ENCODE measurements at places on chromosomes 1 and 21.

DNA sequence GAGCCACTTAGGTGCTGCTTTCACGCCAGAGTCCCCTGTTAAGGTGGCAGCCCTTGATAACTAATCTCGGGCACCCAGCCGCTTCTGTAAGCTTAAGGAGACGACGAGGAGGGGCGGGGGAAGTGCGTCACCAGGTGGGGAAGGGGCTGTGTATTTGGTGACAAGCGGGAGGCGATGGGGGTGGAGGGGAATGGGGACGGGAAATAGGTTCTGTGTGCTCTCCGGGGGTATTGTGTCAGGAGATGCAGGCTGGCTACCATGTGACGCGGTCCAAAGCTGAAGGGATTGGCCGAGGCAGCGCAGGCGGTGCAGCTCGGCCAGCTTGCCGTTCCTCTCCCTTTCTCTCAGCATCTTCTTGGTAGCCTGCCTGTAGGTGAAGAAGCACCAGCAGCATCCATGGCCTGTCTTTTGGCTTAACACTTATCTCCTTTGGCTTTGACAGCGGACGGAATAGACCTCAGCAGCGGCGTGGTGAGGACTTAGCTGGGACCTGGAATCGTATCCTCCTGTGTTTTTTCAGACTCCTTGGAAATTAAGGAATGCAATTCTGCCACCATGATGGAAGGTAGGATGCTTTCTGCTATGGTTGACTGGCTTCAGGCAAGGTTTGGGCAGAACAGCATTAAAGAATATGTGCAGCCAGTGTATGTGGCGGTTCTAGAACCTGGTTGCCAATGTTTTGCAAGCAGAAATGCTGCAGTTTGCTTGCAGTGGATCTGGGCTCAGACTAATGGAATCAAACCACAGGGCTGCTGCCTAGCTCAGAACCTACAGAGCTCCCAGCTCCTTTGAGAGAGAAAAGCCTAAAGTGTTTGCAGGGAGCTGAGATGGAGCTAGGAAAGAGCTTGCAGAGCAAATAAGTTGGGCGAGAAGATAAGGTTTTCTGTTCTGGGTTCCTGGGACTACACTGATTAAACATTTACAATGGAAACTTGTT, at the start of gene SGIP1:
Gene SGIP1, plus strand, starts transcription at position 350 of the 937 bp plus-strand sequence. Its CDS starts 206 bp downstream, at position 556.
- DNase-seq: peak; percentile 82

DNA sequence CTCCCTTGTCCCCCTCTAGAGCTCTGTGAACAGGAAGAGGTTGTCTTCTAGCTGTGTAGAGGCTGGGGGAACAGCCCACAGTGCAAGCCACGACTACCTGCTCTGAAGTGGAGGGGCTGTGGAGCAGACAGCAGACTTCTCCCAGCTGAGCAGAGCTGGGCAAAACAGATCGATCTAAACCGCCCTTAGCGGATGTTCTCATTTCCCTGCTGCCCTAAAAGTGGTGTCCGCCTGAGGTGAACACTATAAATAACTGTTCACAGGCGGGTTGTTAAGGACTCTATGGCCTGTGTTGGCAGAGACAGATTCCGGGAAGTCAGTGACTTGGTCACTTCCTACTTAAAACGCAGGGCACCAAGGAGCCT, 203.2 kb downstream of the RHOU start:
- DNase-seq: peak; percentile 47

GRCh38 chr1:23657659-23658275, 33.8 kb upstream of the RPL11 start:
- DNase-seq: no peak

DNA sequence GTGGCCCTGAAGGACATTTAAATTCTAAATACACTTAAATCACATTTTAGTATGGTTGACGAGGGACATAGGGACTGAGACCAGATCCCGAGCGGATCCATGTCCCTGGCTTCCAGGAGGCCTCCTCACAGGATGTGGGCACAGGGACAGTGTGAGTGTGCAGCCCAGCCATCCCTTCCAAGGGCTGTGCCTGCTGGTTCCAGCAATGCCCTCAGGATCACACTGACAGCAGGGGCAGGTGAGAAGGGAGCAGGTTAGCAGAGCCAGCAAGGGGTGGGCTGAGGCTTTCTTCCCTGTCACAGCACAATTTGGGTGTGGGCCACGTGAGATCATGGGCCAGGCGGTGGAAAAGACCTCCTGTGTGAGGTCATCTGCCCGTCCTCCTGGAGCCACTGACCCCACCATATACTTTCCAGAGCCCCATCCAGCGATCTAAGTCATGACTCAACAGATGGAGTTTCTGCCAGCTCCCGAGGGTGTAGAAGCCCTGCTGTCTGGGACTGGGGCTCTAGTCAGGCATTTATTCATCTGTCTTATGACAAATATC, 37.0 kb upstream of the PRSS38 start:
- DNase-seq: no peak

- no peak for DNase-seq
These were observed 5.6 kb upstream of the TFF3 start for GRCh38 chr21:42320791-42321190.

DNA sequence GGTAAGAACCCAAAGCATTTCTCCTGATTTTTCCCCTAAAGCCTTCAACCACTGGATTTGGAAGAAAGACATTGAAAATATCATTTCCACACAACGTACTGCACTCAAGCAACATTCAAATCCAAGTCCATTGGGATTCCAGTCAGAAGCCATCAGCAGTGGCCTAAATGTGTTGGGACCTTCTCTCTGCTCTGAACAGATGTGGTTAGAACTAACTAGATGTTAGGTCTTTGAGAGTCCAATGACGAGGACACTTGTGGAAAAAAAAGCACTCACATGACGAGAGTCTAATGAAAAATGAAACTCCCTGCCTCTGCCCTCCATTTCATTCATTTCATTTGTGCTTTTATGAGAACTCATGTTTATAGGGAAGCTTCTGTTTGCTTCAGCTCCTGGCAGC, 382.3 kb downstream of the SIPA1L2 start:
- DNase-seq: no peak

GRCh38 chr1:227785805-227786671, 29.4 kb upstream of the PRSS38 start:
- no peak for DNase-seq

- DNase-seq: no peak
These were observed 3.3 kb upstream of the UTP11 start for GRCh38 chr1:38009088-38009840.

- DNase-seq: peak; percentile 92
These were observed 7.1 kb downstream of the MYBPHL start for GRCh38 chr1:109299558-109300343.

DNA sequence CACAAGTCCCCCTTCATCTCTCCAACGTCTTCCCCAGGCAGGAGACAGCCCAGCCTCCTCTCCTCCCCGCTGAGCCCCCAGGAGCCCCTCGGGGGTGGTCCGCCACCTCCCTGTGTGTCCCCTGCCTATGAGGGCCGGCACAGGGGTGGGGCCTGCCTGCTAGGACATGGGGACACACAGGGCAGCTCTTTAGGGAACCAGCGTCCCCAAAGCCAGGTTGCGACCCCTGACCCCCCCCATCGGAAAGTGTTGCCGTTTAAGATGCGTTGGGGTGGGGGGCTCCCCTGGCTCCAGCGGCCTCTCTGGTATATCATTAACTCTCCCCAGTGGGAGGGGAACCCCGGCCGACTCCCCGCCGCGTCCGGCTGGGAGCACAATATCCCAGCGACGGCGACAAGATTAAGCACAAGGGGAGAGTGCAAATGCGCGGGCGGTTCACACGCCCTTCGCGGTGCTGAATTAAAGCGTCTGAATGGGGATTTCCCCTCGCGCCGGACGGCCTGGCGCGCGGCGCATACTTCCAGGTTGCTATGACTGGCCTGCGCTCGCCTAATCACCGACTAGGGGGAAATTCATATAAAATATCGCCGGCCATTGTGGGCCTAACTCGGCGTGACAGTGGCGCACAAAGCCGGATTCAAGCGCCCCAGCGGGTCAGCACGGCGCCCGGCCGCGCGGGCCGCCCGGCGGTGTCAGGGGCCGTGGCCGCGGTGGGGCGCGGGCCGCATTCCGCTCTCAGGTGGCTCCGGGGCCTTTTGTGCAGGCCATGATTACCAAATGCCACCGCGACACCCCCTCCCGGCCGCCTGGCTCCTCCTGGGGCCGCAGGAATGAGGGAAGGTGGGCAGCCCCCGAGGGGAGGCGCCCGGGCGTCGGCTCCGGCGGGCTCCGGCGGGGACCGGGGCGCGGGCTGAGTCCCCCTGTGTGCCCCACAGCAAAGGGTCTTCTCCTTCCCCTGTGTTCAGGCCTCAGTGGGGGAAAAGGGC, 30.9 kb downstream of the WNT3A start:
- DNase-seq: no peak

GRCh38 chr1:201955729-201956143, 433 bp downstream of the TIMM17A start:
- no peak for DNase-seq

- no peak for DNase-seq
These were observed 30.0 kb downstream of the LRRC3 start for GRCh38 chr21:44485254-44485793.

DNA sequence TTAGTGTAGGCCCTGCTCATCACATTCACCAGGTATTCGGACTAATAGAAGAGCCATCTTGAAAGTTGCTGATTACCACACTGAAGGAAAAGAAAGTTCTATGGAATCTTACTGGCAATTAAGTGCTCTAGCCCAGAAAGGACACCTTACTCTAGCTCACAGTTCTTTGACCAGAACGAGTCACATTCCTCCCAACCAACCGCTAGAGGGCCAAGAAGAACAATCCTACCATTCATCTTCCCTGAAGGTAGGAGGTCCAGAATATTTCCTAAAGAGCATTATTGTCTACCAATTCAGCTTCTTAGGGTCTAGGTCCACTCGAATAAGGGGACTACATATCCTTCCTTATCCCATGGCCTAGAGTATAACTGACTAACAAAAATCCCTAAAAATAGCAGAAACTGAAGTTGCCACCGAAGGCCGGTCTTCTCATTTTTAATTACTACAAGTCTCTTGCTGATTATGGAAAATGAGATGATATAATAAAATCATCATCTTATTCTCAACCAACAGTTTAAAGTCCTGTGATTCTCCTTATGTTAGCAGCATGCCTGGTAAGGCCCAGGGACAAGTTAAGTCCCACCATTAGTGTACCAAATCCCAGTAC, 2.7 kb upstream of the FMO1 start:
- no peak for DNase-seq

DNA sequence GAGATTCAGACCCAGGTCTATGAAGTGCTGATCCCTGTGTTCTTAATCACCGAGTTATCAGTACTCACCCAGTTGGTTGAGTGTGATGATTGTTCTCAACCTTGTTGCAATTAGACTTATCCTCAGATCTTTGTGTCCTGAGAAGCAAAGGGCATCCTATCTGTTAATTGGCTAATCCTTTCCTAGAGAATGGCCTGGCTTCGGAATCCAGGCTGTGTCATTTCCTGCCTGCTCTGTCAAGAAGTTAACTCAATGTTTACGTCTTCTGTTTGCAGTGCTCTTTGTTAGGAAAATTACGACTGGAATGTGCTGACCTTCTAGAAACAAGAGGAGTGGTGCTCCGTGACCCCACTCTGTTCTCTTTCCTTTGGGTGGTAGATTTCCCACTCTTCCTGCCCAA, 14.7 kb downstream of the GAS5 start:
- DNase-seq: no peak

- DNase-seq: no peak
These were observed 21.8 kb upstream of the ADGRB2 start for GRCh38 chr1:31785947-31786290.

DNA sequence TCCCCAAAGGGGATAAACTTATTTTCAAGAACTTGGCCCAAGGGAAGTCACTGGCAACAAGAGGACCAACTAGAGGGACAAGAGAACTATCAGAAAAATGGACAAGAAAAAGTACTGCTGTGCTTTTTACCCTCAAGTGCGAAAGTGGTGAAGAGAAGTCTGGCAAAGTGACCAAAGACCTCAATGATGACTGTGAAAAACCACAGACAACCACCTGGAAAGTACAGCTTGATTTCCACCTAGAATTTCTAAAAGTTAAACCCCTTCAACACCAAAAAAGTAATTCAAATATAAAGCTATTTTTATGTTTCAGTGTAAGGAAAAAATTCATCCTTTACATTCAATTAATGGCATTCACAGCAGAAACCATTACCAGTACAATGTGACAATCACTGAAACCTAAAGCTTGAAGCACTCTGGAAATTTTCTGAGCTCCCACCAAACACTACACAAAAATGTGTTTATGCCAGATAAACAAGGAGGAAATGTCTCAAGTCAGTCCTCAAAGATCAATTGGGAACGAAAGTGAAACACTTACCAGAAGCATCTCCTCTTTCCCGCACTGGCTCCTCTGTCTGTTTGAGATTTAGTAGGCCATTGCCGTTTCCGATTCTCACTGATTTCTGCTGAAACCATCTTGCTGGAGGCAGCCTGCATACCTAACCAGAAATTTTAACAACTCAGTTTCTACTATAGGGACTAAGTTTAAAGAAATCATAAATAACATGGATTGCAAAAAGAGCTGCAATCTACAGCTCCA, 8.3 kb downstream of the SDE2 start:
- DNase-seq: no peak

GRCh38 chr1:60573726-60574409, 500.3 kb upstream of the C1orf87 start:
- no peak for DNase-seq

DNA sequence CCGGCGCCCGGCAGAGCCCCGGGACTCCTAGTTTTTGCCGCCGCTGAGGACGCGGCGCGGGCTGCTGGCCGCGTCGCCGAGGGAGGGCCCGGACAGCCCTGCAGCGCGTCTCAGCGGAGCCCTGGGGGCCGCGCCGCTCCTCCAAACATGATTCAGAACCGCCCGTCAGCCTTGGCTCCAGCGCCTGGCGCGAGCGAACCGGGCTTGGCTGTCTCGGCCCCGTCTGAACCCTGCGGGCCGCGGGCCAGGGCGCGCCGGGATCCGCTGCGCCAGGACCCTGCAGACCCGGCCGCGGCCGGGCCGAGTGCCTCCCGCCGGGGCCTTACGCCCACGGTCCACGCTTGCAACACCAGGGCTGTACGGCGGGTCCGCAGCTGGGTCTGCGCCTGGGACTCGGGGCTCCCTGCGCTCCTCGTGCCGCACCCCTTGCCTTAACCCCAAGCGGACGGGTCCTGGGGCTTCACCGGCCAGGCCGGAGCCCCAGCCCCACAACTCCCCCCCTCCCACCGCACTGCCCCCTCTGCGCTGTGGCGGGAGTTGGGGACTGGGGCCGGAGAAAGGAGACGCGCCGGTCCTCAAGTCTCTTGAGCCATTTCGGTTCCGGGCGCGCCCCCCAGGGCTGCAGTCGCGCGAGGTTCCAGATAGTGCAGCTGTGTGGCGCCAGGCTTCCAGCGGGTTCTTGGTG, 48.4 kb upstream of the CD34 start:
- DNase-seq: peak; percentile 7

- DNase-seq: no peak
These were observed 104.9 kb upstream of the EDN2 start for GRCh38 chr1:41589395-41589794.

DNA sequence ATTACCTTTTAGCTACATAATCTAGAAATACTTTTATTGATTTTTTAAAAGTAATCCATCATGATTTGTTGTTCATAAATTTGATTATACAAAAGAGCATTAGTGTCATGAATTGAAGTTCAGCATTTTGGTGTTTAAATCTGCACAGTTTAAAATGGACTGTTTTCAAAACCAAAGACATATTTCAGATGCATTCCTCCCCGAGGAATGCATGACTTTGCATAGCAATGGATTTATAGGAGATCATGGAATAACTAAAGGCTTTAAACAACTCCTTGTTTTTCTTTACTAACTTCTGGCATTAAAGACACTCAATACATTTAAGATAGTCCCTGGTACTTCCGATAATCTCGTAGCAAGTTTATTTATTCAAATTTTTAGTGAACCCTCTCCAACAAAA, 863.1 kb upstream of the TMPRSS15 start:
- DNase-seq: no peak

- no peak for DNase-seq
These were observed 216.1 kb downstream of the PBX1 start for GRCh38 chr1:164774819-164775654.

- no peak for DNase-seq
These were observed 124.1 kb downstream of the RYR2 start for GRCh38 chr1:237166086-237166485.

Measured in hippocampal formation (tissue), 2 donors.